ENCODE measurements at places on chromosomes 2 and 18.

DNA sequence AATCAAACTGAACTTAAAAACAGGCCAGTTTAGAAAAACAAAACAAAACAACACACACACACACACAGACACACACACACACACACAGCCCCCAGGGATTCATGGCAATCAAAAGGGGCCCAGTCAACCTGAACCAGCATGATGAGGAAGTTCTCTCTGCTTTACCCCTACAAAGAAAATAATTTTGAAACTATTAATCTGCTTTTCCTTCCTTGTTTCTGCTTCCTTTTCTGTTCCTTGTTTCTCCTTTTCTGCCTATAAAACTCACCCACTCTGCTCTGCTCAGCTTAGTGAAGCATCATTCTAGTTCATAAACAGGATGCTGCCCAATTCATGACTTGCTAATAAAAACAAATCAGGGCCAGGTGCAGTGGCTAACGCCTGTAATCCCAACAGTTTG lies 203.1 kb downstream of the RAB3GAP1 start:
- no peak for DNase-seq

DNA sequence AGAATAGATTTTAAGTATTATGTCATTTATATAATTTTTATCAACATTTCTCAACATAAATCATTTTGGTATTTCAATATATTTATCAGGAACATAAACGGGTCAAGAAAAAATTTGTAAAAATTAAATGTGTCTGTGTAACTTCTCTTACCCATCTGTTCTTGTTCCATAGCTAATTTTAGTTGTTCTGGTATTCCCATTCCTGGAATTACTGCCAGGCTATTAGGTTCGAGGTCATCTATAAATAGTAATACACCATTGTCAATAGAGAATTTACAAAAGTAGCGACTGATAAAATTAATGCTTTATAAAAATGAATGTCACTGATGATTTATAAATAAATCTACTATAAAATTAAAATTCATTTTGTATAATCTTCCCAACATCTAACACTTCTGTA lies 21.5 kb downstream of the SFT2D3 start:
- no peak for DNase-seq

DNA sequence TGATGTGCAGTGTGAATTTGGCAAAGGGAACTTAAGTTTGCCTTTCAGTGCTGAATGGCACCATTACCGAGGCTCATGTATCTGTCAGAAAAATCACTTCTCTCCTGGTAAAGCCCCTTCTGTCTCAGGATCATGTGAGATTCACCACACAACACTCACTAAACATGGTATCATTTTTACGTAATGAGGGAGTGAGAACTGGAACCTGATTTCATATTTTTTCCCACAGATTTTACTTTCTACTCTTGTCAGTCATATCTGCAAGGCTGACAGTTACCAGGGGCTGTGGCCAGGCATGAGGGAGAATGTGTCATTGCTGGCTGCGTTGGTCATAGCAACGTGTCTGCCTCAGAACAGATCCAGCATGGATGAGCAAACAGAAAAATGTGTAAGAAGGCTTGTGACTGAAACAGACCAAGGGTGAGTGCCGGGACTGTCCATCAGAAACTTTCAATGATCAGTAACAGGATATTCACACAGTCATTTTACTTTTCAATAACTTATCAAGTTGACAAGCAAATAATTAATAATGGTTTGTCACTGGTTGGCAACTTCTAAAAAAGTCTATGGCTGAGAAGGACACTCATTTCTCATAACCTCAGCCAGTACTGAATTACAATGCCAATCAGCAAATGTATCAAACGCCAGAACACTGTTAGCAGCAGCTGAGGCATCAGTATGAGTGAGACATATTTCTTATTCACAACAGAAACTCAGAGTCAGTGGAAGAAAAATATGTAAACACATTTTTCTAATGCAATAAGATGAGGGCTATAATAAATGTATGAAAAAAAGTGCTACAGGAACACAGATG lies 100.5 kb downstream of the CDC42EP3 start:
- no peak for DNase-seq

DNA sequence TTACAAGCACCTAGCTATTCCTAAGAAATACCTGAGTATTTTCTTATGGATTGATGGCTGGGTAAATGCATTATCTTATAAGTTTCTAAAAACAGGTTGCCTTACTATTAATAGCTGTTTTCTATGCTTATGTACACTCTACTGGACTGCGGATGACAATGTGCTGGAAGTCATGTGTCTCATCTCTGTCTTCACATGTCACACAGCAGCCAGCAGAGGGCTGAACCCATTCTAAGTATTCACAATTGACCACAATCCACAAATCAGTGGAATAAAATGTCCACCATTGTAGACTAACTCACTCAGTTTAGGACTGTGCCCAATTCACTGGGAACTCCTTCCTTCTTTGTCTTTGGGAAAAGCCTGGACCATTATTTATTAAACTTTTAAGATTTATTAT lies 371.2 kb downstream of the INSIG2 start:
- no peak for DNase-seq

DNA sequence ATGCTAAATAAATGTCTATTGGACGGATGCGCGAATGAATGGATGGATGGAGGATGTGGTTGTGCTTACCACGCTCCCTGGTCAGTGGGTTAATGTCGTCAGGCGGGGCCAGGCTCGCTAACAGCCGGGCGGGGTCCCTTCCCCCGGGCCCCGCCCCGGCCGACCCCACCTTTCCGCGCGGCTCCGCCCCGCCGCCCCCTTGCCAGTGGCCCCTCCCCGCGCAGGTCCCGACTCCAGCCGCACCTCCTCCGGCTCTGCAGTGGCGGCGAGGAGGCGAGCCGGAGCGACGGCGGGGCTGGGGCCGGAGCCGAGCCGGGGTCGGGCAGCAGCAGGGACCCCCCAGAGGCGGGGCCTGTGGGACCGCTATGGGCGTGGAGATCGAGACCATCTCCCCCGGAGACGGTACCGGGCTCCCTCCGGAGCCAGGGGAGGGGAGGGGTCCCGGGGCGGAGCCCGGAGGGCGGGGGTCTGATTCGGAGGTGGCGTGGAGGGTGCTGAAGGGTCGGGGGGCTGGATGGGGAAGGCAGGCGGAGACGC lies at the start of gene FKBP1B:
Gene FKBP1B (plus strand): TSS at position 257 of the 537 bp plus-strand sequence. CDS start 109 bp downstream, at position 366.
- DNase-seq, result peak; percentile 45

GRCh38 chr2:191202209-191202721 lies 42.9 kb upstream of the MYO1B start:
- DNase-seq, result no peak
